ENCODE measurements at places on chromosomes 4 and X.

DNA sequence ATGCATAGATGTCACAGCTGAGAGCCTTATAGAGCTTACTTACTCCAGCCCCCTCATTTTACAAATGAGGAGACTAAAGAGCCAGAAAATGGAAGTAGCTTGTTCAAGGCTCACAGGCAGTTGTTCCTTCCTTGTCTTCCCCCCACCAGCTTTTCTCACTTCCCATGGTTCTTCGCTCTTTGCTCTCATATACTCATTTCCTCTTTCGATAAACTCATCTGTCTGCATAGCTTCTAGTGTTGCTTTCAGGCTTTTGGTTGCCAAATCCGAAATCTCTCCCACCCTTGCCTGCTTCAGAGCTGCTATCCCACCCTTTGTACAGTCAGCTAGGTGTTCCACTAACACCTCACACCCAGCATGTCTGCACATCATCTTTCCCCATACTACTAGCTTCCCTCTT is 25.0 kb upstream of the GJB1 start:
- no peak for DNase-seq

DNA sequence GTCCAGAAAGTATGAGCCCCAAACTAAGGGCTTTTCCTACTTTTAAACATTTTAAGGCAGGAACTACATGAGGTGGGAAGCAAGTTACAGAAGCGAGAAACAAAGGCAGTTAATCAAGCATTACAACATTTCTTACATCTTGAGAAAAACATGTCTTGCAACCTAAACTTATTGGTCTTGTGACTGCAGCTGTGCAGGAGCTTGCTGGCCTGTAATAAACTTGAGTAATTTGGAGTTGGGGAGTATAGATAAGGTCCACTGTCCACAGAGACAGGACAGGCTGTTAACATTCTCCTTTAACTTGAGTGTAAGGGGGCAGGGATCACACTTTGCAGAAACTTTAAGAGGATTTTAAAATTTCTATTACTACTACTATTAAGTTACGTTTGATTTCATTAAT is 2.7 kb upstream of the UGT8 start:
- no peak for DNase-seq

DNA sequence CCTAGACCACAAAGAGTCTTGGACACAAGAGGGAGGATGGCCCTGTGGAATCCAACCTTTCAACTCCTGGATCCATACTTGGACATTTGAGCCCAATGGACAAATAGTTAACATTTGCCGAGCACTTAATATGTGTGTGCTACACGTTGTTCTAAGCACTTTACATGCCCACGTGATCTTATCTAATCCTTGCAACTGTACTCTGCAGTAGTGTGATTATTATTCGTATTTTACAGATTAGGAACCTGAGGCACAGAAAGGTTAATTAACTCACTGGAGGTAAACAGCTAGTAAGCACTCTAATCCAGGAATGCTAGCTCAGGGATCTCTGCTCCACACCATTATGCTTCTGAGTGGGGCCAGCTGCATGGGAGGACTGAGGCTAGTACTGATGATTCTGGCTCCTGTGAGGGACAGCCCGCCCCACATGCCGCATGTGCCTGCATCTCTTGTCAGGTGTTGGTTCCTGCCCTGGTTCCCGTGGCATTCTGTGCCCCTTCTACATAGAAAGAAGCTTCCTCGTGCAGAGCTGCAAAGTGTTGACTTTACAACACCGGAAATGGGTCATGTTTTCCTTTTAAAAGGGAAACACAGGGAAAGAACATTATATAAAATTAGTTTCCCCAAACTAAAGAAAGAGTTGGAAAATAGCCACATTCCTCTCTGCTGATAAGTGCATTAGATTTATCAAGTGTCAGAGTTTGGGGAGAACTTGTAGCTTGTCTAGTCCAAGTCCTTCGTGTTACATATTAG is 34.8 kb downstream of the PLAC1 start:
- DNase-seq = no peak

- DNase-seq = no peak
Observed at GRCh38 chr4:17232566-17233253, 279.2 kb downstream of the QDPR start.

GRCh38 chr4:142840516-142841123 is 5.5 kb downstream of the INPP4B start:
- no peak for DNase-seq

- no peak for DNase-seq
Observed at GRCh38 chrX:24983931-24984330, 31.8 kb downstream of the ARX start.

DNA sequence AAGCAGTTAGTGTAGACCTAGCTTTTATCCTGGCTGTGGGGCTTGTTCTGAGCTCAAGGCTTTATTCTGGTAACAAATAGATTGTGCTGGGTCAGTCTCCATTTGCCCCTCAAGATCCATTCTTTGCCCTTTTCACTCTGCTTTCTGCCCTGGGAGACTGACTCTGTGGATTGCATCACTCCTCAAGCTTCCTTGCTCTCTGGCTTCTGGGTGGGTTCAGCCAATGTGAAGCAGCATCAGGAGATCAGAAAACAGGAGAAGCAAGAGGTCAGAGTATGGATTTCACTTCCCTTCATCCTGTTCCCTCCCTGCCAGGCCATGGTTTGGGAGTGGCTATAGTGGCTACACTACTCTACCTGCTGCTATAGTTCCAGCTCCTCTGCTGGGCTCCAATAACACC is 184.1 kb upstream of the NDP start:
- DNase-seq = no peak

DNA sequence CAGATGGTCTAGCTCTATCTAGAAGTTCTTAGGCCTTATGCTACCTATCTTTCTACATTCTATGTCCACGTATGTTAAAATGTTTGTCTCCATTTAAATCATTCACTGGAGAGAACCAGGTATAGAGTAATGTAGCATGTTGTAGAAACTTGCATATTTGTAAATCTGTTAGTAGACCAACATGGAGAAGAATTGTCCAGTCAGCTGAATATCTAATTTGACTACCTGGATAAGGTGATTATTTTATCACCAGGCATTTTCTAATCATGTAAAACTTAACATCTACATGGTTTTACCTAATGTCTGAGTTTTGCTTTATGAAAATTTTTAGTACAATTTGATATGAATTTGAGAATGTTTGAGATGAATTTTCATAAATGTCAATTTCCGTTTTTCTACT is 19.5 kb downstream of the REST start:
- no peak for DNase-seq

DNA sequence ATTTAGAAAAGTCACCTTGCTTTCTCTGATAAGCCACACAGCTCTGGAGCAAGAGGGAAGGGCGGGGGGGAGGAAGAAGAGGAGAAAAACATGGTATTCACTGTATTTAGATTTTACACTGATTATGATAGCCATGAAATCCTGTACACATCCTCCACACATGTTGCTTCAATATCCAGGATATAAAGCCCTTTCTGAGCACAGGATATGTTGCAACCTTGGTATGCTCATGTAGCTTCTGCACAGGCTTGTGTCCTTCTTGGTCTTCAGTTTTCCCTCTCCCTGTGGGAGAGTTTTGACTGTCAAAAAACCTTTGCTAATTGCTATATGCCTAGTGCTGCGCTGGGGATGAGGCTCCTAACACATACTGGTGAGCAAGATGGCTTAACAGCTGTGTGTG is 61.9 kb upstream of the DAPP1 start:
- no peak for DNase-seq

- no peak for DNase-seq
Observed at GRCh38 chr4:158802914-158803313, 34.1 kb downstream of the FNIP2 start.

DNA sequence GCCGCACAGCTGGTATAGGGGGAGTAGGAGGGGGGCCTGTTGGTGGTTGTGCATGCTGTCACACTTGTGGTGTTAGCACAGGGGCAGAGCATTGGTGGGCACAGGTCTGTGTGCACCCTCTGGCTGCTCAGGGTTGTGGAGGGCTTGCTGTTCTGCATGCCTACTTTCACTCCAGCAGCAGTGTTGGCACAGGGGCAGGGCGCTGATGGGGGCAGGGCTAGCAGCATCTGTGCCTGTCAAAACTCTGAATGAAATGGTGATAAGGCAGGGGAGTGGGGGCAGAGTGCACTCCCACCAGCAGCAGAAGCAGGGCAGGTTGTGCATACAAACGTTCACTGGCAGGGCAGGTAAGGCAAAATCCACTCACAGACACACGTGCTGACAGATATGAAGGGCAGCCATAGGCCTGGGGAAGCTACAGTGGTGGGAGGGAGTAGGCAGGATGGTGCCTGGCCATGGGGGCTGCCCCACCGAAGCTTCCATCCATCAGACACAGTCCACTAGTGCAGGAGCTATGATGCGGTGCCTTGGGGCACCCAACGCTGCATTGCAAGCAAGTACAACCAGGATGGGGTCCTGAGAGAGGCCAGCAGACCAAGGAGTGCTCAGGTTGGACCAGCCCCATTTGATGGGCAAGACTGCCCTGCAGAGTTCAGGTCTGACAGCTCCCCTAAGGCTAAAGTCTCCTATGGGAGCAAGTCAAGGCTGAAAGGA is 160.7 kb upstream of the SPANXC start:
- DNase-seq = no peak

GRCh38 chr4:16196482-16197393 is 29.5 kb downstream of the TAPT1 start:
- DNase-seq = no peak

DNA sequence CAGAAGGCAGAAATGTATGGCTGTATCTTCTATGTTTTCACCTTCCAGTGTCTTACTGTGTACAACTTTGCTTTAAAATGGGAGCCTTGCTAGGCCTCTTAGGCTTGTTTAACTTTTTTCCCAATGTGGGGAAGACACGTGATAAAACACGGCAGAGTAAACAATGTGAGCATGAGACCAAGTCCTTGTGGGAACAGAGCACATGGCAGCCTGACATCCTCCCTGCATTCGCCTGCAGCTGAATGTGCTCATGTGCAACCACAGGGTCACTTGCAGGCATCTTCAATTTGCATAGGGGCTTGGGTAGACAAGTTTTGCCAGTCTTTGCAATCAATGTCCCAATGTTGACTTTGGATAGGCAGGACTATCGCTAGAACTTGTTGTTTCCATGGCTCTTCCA is 91.8 kb downstream of the CCNG2 start:
- DNase-seq = no peak

- DNase-seq = no peak
Observed at GRCh38 chr4:169915545-169915944, 110.7 kb downstream of the MFAP3L start.

DNA sequence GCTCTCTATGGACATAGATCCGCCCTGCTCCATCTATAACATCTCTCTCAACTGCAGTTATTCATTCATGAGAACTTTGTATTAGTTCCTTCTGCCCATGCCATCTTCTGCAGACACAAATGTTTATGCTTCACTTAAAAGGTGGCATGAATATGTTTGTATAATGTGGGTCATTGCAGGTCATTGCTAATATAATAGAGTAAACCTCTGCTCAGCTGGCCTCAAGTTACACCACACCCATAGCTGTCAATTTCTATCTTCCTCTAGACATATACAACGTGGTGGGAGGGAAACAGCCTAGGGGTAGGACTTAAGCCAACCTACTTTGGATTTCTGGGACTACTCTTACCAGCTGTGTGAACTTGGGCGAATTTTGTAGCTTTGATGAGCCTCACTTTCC is 129.8 kb downstream of the ATXN3L start:
- no peak for DNase-seq

DNA sequence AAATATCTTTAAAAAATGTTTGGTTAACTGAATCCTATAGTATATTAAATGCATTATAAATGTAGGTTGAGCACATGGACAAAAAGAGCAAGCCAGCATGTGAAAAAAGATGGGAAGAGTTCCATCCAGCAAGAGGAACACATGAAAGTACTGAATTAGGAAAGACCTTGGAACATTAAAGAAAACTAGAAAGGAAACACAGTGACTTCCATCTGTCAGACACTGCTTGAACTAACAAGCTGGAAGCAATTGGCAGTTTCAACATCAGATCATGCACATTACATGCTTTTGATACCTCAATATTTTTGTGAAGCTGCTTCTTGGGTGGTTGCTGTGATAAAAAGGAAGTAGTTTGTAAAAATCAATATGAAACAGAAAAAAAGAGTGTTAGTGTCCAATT is 626.8 kb upstream of the GNPDA2 start:
- DNase-seq = no peak

GRCh38 chr4:73615613-73616012 is 4.6 kb downstream of the RASSF6 start:
- DNase-seq = no peak

GRCh38 chrX:2965965-2966364 is 36.8 kb upstream of the ARSD start:
- DNase-seq = no peak

- no peak for DNase-seq
Observed at GRCh38 chr4:29311247-29311646, 1408.9 kb upstream of the PCDH7 start.

GRCh38 chr4:38160487-38161207 is 200.4 kb downstream of the PTTG2 start:
- no peak for DNase-seq

DNA sequence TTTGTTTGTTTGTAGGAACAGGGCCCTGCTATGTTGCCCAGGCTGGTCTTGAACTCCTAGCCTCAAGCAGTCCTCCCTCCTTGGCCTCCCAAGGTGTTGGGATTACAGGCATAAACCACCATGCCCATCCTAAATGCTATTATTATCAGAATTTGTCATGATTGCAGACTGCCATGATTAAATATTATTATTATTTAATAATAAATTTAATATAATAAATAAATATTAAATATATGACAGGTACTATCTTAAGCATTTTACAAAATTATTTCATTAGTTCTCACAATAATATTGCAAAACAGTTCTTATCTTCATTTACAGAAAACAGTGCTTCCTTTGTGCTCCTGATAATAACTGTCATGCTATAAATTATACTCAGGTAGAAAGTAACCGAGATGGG is 133.4 kb upstream of the JADE1 start:
- no peak for DNase-seq

GRCh38 chrX:150831863-150832262 is 66.6 kb downstream of the CD99L2 start:
- DNase-seq = no peak

- no peak for DNase-seq
Observed at GRCh38 chr4:30094887-30095286, 625.3 kb upstream of the PCDH7 start.

- no peak for DNase-seq
Observed at GRCh38 chr4:66300336-66300934, 630.1 kb upstream of the EPHA5 start.

GRCh38 chrX:20378233-20378920 is 111.7 kb upstream of the RPS6KA3 start:
- no peak for DNase-seq

DNA sequence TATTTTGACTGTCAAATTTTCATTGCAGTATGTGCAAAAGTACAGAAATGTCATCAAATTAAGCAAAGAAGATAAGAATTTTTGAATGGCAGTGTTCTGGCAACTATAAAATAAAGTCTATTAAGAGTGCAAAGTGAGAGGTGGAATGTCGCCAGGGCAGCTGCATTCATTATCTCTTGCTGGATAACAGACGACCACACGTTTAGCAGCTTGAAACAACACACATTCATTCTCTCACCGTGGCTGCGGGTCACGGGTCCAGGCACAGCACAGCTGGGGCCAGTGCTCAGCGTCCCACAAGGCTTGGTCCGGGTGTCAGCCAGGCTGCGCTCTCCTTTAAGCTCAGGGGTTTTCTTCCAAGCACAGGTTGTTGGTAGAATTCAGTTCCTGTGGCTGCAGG is 113.9 kb downstream of the GPR143 start:
- DNase-seq = no peak

Data from posterior cingulate gyrus (tissue), 11 donors.